ENCODE measurements at places on chromosomes 13 and 19.

- DNase-seq, result no peak
Measured at GRCh38 chr19:1918975-1919374, 13.8 kb downstream of the ADAT3 start.

DNA sequence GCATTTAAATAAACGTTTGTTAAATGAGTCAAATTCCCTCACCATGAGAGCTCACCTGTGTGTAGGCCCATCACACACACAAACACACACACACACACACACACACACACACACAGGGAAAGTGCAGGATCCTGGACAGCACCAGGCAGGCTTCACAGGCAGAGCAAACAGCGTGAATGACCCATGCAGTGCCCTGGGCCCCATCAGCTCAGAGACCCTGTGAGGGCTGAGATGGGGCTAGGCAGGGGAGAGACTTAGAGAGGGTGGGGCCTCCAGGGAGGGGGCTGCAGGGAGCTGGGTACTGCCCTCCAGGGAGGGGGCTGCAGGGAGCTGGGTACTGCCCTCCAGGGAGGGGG lies 8.5 kb upstream of the CEACAM5 start:
- DNase-seq, result no peak

- DNase-seq, result no peak
Measured at GRCh38 chr19:38661996-38662395, 14.5 kb downstream of the ACTN4 start.

- DNase-seq, result no peak
Measured at GRCh38 chr19:46299004-46299509, 2.2 kb downstream of the HIF3A start.

- DNase-seq, result no peak
Measured at GRCh38 chr13:102333320-102334198, 68.3 kb downstream of the FGF14 start.

GRCh38 chr19:37966211-37966661 lies 59.2 kb downstream of the SIPA1L3 start:
- DNase-seq, result no peak

DNA sequence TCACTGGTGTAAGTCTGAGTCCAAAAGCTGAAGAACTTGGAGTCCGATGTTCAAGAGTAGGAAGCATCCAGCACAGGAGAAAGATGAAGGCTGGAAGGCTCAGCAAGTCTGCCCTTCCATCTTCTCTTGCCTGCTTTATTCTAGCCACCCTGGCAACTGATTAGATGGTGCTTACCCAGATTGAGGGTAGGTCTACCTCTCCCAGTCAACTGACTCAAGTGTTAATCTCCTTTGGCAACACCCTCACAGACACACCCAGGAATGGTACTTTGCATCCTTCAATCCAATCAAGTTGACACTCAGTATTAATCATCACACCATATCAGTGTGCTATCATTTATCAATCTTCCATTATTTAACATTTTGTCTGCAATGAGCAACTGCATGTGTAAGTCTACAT lies 223.5 kb downstream of the GPC5 start:
- no peak for DNase-seq

All from activated gamma-delta T cell treated with Interleukin-2 at 50 U/mL for 16 hours (primary cell).